ENCODE measurements at places on chromosomes 2 and 18.

DNA sequence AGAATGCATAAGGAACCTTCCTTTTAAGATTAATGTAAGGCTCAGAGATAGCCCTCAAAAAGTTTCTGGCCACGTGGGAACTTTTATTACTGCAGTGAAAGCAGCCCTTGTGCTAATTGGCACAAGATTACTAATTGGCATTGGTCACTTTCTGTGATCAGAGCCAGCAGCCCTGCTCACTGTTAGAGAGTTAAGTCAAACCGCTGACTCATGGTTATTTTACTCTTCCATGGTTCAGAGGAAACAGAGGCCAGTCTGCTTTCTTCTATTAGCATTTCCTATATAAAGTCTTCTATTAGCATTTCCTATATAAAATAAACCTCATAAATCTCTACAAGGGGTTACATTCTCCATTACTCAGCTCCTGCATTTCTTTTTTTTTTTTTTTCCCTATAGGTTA lies 1.5 kb upstream of the SLC35G4 start:
- DNase-seq = no peak

DNA sequence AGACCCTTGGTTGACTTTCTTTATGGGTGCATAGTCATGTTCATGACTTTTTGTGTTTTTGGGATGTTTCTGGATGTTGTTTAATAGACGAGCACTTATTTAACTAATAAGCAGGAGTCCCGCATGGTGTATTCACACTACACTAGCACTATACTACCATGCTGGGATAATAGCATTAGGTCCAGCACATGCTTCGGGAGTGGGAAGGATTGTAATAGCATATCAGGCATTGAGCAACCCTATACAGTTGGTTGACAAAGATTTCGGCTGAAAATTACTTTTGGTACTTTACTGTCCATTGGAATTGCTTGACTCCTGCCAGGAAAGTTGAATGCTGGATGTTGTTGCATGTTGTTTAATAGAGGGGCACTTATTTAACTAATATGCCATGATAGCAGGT lies 2.8 kb downstream of the SH3RF3 start:
- DNase-seq = no peak

- DNase-seq = no peak
These were observed 195.6 kb upstream of the ETAA1 start for GRCh38 chr2:67201521-67201920.

GRCh38 chr2:18546567-18546966 lies 13.9 kb downstream of the RDH14 start:
- peak; percentile 6 for DNase-seq

DNA sequence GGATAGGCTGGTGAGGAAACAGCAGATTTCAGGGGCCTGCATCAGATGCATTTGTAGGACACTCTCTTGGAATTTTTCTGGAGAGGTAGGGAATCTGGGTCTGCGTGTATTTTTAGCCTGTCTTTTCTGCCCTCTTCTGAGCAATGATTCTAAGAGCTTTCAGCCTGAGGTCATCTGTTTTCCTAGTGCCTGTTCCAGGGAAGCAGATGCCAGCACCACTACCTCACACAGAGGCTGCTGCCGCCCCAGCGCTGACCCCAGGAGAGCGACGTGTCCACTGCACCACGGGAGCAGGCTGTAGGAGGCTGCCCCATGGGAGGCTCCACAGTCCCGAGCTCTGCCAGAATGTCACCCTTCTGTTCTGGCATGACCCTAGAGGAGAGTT lies 316.5 kb downstream of the CYP26B1 start:
- DNase-seq = peak; percentile 92

DNA sequence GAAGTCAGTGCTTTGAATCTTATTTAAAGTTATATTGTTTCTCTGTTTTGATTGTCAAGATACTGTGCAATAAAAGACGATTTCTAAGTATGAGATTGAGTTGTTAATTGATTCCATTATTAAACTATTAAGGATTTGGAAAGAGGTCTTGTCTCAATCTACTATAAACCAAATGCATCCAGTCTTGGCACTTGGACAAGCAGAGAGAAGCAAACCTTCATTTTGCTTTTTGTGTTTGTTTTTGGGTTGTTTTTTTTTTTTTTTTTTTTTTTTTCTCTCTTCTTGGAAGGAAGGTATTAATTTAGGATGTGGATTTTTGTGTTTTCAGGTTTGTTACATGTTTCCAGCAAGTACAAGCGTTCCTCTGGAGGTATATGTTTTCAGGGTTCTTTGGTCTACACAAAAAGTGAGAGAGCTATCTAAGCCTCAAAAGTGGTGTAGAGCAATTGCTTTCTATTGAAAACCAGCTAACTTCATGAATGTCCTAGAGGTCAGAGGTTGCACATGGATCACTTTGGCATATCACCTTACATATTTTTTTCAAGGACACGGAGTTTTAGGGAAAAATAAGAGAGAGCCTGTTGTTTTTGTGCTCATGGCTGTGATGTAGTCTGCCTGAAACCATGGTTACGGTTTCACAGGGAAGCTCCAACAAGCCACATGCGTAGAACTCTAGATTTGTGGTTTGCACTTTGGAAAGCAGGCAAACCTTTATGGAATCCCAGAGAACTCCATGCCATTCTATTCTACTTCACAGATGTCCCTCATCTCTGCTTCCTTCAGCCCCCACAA lies 1.8 kb downstream of the PRKCE start:
- peak; percentile 66 for DNase-seq

GRCh38 chr2:222862909-222863544 lies 2.2 kb downstream of the ACSL3 start:
- peak; percentile 33 for DNase-seq

- no peak for DNase-seq
These were observed 85.1 kb downstream of the CTAGE1 start for GRCh38 chr18:22332590-22332989.

DNA sequence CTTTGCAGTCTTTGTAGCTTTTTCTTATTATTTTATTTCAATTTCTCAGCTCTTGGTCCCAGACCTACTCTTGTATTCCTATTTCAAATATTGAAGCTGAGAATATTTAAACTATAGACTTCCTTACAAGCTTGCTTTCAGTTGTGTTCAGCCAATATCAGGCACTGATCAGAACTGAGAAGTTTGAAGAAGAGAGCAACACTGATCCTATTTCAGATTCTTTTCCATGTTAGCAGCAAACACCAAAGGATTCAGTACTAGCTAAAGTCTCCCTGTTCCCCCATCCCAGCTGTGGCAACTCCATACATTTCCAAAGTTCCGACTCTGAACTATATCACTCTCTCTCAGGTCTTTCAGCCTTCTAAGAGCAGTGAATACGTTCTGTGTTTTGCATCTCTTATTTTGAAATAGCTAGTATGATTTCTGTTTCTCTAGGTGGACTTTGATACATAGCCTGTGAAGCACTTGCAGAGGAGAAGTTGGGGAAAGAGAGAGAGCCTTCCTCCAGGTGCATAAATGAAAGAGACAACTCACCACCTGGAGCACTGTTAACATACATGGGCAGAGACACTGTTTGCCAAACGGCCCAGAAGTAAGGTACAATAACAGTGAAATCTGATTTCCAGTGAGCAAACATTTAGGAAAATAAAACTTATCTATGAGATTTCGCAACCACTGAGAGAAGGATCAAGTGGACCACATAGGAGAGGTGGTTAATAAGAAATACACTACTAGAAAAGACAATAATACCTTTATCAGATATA lies 135.0 kb upstream of the ZNF804A start:
- no peak for DNase-seq

- DNase-seq = peak; percentile 56
These were observed 3.5 kb downstream of the ACSL3 start for GRCh38 chr2:222864296-222864695.

GRCh38 chr18:75558790-75559189 lies 131.3 kb upstream of the SMIM21 start:
- DNase-seq = no peak

DNA sequence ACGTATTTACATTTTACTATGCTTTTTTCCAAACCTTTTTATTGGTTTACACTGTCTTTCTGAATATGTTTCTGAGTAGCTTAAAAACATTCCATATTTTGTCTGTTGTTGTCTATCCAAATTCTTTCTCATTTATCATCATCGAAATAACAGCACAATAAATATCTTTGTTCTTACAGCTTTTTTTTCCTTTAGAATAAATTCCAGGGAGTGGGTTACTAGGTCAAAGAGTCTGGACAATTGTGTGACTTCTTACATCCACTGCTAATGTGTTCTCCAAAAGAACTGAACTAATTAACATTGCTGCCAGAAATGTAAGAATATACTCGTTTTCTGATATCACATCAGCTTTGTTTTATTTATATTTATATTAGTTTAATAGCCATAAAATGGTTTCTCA lies 59.4 kb downstream of the ANKRD44 start:
- DNase-seq = no peak

- no peak for DNase-seq
These were observed 56.3 kb downstream of the GREB1L start for GRCh38 chr18:21298351-21298750.

DNA sequence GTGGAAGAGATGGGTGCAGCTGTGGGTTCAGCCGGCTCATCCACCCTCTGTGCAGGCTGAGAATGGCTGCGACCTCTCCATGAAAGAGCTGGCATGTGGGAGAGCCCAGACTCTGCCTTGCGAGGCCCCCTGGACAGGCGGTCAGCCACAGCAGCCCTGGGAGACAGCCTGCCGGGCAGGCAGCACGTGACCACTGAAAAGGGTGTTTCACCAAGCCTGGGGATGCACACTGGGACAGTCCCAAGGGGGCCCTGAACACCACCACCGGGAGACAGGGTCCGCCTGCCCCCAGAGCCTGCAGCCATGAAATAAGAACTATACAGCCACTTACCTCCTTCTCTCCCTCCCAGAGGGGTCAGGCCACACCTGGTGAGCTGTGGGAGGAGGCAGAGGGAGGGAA lies 11.5 kb downstream of the RFX8 start:
- no peak for DNase-seq
